ENCODE measurements at places on chromosomes 11 and 22.
A peak's percentile ranks its signal among the peaks of the same experiment; 100 is the strongest.

DNA sequence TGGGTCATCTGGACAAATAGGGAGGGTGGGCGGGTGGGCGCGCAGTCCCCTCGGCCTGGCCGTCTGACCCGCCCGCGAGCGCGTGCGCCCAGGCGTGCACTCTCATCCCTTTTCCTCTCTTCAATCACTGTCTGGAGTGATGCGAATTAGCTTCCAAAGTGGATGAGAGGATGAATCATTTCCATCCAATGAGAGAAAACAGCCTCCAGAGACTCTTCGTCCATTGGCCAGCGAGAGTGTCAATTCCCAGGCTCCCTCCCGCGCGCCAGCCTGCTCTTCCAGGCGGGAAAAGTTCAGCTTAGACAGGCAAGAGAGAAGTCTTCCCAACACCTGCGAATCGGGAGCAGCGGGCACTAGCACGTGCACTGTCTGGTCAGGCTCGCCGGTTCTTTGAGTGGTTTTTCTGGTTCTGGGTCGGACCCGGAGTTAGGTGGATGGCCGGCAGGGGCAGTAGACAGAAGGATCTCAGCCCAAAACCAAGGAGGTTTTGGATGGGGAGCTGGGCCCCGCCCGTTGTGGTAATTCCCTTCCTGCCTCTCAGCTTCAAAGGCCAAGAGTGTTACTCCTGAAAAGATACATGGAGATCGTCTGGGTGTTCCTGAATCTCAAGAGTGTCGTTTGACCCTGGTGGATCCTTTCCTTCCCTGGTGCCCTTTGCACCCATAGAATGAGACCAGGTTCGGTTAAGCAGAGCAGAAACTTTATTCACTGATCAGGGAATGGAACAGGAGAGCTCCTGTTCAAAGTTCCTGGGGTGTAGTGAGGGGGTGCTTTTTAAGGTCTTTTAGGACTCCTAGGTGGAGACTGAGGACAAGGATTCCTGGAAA is 33.4 kb upstream of the GLYATL1 start:
- no peak for DNase-seq

- DNase-seq, result peak; percentile 42
Measured at GRCh38 chr22:35154937-35155387, 89.0 kb downstream of the ISX start.

DNA sequence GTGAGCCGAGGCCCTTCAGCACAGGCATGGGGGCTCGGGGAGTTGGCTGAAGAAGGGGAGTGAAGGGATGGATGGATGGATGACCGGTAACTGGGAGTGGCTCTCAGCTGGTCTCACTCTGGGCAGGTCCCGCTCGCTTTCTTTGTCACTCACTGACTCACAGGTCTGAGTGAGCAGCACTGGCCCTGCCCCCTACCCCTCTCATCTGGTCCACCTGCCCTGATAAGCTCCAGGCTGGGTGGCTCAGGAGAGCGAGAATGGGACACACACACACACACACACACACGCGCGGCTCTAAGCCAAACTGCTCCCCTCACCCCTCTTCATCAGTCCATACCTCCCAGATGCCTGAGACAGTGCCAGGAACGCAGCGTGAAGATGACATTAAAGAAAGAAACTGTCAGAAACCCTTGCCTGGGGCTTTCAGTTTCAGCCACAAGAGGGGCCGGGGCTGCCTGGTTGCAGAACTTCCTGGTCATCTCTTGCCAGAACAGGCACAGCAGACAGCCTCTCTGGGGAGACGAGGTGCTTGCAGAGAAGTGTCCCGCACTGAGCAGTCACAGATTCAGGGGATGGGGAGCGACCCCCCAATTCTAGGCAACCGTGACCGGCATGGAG is 16.5 kb upstream of the SHISAL1 start:
- no peak for DNase-seq

GRCh38 chr11:44868021-44868420 is 82.7 kb downstream of the TP53I11 start:
- DNase-seq, result peak; percentile 94

GRCh38 chr11:126963603-126964363 is 36.8 kb downstream of the KIRREL3 start:
- DNase-seq, result no peak

DNA sequence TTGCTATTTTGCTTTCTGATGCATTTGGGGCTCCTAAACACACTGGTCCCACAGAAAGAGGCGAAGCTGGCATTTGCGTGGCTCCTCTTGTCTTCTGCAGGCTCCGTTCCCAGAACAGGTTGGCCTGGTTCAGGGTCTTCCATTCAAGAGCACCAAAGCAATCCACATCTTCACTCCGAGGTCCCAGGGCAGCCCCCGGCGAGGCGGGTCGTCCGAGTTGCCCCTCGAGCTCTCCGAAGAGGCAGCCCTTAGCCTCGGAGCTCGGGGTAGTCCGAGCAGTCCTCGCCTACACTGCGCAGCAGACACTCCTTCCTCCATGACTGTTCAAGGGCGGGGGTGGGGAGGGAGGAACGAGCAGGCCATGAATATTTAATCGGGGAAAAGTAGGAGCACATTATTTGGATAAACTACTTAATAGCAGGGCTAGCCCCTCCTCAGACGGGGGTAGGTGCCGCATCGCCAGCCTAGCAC is 321.3 kb downstream of the BLID start:
- DNase-seq, result no peak

DNA sequence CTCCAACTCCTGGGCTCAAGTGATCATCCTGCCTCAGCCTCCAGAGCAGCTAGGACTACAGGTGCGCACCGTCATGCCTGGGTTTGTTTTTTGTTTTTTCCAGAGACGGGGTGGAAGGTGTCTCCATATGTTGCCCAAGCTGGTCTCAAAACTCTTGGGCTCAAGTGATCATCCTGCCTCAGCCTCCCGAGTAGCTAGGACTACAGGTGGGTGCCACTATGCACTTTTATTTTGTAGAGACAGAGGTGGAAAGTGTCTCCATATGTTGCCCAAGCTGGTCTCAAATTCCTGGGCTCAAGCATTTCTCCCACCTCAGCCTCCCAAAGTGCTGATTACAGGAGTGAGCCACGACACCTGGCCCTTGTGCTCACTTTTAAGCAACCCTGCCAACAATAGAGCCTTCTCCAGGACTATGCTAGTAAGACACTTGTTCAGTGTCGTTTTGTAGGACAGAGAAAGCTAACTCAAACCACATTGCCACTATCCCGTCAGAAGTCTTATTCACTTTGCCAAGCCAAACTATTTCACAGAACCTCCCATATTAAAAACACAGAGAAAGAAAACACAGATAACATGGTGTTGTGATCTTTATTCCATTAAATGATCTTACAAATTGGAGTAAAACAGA is 9.4 kb upstream of the PLAAT3 start:
- peak; percentile 68 for DNase-seq

DNA sequence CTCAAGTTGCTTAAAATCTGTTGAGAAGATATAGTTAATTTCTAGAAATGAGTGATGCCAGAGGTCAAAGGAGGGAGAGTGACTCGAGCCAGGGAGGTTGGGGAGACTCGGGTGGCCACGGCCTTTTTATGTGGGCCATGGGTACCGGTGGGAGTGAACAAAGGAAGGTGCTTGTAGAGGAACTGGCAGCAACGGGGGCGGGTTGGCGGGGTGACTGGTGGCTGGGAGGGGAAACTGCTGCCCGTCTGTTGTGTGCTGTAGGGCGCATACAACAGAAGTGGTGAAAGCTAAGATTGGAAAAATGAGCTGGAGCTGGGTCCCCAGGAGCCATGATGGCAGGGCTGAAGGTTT is 5.4 kb downstream of the DAGLA start:
- no peak for DNase-seq

GRCh38 chr11:37946155-37946766 is 1348.2 kb upstream of the RAG2 start:
- peak; percentile 4 for DNase-seq

DNA sequence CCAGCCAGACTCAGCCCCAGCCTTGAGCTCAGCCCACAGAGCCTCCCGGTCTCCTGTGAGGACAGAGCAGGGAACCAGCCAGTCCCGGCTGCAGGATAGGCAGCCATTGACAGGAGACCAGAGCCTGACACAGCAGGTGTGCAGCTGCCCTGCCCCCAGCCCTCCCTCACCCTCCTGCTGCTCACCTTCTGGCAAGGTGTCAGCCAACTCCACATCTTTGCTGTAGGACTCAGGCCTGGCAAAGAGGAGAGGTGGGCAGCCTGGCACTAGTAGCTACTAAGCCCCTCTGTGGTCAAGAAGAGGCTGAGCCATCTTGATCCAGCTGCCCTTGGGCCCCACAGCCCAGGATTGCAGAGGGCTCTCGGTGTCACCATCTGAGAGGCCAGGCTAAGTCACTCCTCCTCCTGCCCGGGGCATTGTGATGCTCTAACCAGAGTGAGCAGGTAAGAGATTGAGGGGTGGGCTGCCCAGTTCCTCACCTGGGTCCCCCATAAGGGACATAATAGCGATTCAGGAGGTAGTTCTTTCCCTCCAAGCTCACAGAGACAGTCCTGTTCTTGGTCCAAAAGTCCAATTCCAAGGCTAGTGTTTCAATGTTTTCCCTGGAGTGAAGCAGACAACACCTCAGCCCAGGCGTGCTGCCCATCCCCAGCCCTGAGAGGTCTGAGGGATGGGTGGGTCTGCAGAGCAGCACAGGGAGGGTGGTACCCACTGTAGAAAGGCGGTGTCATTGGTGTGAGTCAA is 18.6 kb downstream of the TREH start:
- DNase-seq, result peak; percentile 40

Data from NCI-H2171 (cell line).